ENCODE measurements at places on chromosomes 11 and 22.
A peak's percentile ranks its signal among the peaks of the same experiment; 100 is the strongest.

DNA sequence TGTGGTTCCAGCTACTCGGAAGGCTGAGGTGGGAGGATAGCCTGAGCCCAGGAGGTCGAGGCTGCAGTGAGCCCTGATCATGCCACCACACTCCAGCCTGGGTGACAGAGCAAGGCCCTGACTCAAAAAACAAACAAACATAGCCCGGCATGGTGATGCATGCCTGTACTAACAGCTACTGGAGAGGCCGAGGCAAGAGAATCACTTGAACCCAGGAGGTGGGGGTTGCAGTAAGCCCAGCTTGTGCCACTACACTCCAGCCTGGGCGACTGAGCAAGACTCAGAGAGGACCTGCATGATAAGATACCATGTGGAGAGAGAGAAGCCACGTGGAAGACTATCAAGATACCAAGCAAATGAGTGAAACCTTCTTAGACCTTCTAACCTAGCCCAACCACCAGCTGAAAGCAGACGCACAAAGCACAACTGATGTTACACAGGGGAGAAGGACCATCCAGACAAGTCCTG lies 36.1 kb downstream of the AMBRA1 start:
- no peak for DNase-seq

GRCh38 chr22:43302531-43303041 lies 40.6 kb downstream of the SCUBE1 start:
- DNase-seq, result no peak

DNA sequence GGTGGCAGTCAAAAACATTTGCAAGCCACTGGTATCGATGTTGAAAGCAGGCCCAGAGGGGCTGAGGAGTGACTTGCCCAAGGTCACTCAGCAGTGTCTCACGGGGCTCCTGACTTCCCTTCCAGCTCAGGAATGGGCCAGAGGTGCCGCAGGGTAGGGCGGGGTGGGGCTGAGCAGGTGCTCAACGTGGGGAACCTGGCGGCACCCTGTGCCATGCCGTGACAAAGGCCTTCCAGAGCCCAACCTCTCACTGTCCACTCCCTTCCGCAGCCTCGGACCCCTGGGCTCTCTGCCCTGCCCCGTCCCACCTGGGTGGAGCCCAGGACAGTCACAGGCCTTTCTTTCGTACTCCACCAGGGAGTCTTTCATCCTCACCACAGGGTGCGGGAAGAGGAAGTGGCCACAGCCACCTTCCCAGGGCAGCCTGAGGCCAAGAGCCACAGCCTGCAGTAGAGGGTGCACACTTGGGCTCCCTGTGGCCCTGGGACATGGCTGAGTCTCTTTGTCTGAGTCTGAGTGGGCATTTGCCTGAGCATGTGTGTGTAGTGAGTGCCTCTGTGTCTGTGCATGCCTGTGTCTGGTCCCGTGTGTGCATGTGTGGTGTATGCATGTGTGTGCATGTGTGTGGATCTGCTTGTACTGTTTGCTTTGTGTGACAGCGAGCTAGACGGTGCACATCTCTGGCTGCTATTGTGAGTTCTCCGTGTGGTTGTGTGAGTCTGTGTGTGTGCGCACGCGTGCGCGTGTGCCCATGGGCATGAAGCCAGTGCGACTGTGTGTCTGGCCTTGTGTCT lies 6.0 kb upstream of the LIF start:
- no peak for DNase-seq

DNA sequence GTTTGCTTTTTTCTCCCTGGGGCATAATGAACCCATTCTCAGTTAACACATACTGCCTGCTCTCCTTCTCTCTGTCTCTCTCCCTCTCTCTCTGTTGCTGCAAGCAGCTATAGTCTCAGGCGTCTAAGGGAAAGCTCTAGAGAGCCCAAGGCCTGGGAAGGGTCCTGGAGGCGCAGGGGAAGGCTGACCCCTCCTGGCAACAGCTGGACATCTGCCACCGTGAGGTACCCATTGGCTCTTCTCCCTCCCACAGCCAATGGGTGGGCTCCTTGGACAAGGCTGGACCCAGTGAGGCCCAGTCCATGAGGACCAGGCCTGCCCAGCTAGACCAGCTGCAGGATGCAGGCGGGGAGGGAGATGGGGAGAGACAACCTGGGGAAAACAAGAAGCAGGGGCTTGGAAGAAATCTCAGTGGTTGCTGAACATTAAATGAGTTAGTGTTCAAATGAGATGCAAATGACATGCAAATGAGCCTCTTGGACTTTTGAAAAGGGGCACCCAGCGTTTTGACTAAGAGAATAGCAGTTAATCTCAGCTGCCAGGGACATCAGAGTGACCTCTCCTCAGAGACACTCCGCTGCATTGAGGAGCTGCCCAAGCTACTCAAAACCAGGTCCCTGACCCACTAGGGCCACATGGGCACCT lies 349.7 kb downstream of the BUD13 start:
- DNase-seq, result no peak

- DNase-seq, result no peak
Observed at GRCh38 chr22:31044262-31044861, 36.8 kb upstream of the SMTN start.

- DNase-seq, result no peak
Observed at GRCh38 chr11:131522851-131523250, 152.4 kb downstream of the NTM start.

- DNase-seq, result no peak
Observed at GRCh38 chr11:1481861-1482441, 4.6 kb downstream of the MOB2 start.

GRCh38 chr11:68798221-68798813 lies 43.4 kb downstream of the CPT1A start:
- DNase-seq, result peak; percentile 34

DNA sequence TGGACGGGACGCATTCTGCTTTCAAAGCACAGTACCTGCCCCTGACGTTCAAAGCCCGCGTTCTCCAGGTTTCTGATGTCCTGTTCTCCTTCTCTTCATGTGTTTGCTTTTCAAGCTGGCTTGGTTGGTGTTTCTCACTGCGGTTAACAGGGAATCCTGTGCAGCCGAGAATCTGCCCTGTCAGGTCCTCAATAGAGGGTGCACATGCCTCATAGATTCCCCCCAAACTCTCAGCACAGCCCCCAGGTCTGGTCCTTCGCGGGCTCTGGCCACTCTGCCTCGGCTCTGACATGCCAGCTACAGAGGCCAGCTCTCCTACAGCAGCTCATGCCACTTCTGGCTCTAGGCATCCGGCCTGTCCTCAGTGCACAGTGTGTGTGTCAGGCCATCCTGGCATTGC lies 1343.8 kb downstream of the TBC1D22A start:
- DNase-seq, result no peak

GRCh38 chr11:11390068-11390771 lies 37.2 kb upstream of the CSNK2A3 start:
- DNase-seq, result no peak

- DNase-seq, result no peak
Observed at GRCh38 chr11:12235553-12235946, 125.2 kb downstream of the MICAL2 start.

DNA sequence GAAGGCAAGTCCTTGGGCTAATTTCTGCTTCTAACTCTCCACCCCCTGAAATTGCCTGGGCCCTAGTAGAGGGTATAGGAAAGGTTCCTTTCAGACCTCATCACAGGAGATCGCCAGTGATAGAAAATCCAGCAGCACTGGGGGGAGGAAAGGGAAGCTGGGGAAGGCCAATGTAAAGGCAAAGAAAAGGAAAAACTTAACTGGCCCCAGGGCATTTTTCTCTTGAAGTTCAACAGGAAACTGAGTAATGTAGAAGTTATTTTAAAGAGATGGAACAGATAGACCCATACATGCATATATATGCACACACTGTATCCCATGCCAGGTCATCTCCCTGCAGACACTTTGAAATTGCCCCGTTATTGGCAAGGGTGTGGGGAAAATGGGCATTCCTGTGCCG lies 134.0 kb downstream of the TRIM44 start:
- no peak for DNase-seq

DNA sequence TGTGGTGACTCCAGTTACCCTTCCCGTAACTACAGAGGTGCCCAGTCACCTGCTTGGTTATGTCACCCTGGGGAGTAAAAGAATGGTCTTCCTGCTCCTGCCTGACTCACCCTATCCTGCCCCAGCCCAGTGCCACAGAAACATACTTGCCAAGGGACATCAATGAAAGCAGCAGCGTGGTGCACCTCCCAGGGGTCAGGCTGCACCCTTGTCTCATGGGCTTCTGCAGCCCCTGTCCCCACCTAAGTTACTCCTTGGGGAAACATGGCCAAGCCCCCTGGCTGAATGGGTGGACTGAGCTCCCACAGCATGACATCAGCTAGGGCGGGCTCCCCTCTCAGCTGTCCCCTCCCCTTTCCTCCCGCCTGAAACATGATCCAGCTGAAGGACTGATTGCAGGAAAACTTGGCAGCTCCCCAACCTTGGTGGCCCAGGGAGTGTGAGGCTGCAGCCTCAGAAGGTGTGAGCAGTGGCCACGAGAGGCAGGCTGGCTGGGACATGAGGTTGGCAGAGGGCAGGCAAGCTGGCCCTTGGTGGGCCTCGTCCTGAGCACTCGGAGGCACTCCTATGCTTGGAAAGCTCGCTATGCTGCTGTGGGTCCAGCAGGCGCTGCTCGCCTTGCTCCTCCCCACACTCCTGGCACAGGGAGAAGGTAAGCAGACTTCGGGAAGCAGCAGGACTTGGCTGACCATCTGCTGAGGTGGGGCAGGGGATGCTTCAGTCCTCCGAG lies at the start of gene HTR3A:
TSS of gene HTR3A (plus strand) at position 368 of the 730 bp plus-strand sequence. CDS start at position 586, 218 bp downstream.
- no peak for DNase-seq

GRCh38 chr22:24421428-24421931 lies 5.9 kb upstream of the ADORA2A start:
- no peak for DNase-seq

- no peak for DNase-seq
Observed at GRCh38 chr11:47410370-47411264, 2.2 kb downstream of the SLC39A13 start.

DNA sequence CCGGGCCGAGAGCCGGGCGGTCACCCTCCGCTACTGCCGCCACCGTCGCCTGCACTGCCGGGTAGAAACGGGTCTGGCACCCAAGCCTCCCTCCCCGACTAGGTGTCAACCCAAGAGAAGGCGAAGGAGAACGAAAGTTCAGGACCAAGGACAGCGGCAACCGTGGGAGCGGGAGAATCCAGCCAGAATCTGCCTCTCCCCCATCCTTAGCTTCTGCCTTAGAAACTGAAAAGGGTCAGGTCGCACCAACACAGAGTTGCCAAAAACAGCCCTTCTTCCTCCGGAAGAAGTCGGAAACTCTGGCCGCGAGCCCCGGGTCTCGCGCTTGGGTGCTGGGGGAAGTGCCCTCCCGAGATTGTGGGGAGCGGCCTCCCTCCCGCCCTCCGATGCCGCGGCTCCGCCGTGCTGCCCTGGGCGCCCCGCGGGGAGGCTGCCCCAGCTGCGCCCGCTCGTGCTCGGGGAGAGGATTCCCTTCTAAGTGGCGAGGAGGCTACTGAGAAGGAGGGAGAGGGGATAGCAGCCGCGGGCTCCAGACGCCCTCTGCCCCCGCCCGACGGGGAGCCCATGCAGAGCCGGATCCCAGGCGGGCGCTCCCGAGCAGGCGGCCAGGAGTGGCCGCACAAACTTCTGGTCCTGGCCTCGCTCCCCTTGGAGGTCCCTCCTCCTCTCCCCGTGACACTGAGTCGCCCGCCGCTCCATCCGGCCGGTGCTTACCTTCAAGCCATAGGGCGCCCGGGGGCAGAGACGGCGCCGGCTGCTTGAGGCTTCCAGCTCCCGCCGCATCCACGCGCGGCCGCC lies 637 bp downstream of the DRD2 start:
- DNase-seq, result peak; percentile 40

DNA sequence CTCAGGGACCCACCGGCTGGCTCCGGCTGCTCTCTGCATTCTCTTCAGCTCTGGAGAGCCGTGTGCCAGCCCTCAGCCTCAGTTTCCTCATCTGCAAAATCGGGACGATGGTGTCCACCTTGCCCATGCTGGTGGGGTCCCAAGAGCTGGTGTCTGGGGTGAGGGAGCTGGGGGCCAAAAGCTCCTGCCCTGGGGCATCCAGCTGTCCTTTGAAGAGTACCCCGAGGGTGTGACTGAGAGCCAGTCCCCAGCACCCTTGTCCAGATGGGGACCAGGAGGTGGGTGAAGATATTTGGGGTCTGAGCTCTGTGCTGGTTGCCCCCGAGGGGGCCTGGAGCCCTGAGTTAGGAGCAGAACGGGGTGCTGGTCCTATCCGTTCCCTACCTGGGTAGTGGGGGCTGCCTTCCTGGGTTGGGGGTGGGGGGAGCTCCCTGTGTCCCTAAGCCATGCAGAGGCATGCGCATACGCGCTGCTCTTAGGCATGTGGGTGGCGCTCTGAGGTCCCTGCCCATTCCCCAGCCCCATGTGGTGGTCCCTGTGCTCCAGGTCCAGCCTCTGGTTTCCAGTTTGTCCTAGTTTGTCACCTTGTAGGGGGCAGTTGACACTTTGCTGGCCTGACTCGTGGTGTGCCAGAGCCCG lies 4.9 kb downstream of the LRP5 start:
- DNase-seq, result no peak

GRCh38 chr11:9099617-9100016 lies 8.2 kb upstream of the SCUBE2 start:
- DNase-seq, result no peak

DNA sequence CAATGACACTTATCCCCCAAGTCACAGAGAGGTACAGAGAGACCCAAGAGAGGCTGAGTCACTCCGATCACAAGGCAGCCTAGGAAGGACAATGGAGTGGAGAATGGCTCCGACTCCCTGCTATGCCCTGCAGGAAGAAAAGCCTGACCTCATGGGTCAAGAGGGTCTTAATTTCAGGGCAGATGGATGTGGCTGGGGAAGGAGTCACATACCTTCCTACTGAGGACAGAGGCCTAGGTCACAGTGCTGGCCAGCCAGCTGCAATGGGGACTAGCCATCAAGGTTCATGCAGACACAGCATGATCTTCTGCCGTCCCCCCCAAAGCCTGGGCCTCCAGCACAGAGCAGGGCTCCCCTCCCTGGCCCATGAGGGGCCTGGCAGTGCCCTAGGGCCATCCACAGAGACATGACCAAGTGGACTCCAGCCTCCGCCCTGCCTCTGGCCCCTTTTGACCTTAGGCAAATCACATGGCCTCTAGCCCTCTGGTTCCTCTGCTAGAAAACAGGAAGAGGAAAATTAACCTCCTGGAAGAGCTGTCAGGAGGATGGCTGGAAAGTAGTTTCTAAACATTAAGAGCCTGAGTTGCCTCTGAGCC lies 1.8 kb downstream of the ARRB1 start:
- no peak for DNase-seq

GRCh38 chr22:46484861-46485595 lies 52.4 kb downstream of the CELSR1 start:
- no peak for DNase-seq

- no peak for DNase-seq
Observed at GRCh38 chr11:115677190-115677589, 173.0 kb upstream of the CADM1 start.

All from stimulated activated CD4-positive, alpha-beta T cell treated with anti-CD3 and anti-CD28 coated beads, Interleukin-12 subunit alpha, Interleukin-12 subunit beta, amount 100 ng/mL, for 48 hours (primary cell).